Activated T-cell treated with anti-CD3 and anti-CD28 coated beads for 1 hour (primary cell): ENCODE measurements at places on chromosomes 5 and 9.

- no peak for DNase-seq
Observed at GRCh38 chr5:108516785-108517184, 134.9 kb upstream of the FBXL17 start.

- no peak for DNase-seq
Observed at GRCh38 chr9:18569941-18570630, 96.1 kb downstream of the ADAMTSL1 start.

DNA sequence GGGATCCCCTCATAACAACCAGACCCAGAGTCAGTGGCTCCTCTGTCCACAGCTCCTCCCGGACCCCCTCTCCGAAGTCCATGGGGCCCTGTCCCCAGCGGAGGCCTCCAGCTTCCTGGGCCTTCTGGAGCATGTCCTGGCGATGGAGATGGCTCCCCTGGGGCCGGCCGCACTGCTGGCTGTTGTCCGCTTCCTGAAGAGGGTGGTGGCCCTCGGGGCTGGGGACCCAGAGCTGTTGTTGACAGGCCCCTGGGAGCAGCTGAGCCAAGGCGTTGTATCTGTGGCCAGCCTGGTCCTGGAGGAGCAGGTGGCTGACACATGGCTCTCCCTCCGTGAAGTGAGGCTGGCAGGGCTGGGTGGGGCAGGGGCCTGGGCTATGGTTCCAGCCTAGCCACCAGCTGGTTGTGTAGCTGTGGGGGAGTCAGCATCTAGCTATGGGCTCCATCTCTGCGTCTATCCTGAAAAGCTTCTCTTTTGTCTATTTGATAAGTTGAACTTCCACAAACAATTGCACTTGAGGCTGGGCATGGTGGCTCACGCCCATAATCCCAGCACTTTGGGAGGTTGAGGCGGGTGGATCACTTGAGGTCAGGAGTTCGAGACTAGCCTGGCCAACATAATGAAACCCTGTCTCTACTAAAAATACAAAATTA, 4.7 kb downstream of the ADGRD2 start:
- DNase-seq: no peak

- DNase-seq: no peak
Observed at GRCh38 chr5:125115195-125115525, 368.7 kb upstream of the ZNF608 start.

- no peak for DNase-seq
Observed at GRCh38 chr5:102865510-102866236, 110.6 kb downstream of the PAM start.

GRCh38 chr5:132396589-132397031, 27.1 kb downstream of the SLC22A5 start:
- DNase-seq: no peak

GRCh38 chr5:58961631-58962280, 378.9 kb downstream of the RAB3C start:
- DNase-seq: no peak

DNA sequence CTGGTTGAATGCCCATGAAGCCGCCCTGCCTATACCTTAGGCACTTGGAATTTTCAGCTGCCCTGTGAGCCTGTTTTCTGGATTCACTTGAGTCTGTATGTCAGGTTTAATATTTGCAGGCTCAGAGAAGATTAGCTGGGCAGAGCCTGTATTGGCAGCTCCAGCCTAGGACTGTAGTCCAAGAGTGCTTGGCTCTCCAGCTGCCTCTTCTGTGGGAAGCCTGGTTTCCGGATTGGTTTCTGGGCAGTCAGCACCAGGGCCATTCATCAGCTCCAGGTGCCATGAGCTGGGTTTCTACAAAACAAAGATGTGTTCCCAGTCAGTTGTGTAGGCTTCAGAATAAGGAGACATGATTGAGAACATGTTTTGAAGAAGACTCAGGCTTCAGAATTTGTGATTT, 90.1 kb downstream of the ARHGAP26 start:
- no peak for DNase-seq

GRCh38 chr9:24614070-24614469, 68.4 kb upstream of the IZUMO3 start:
- DNase-seq: no peak

- DNase-seq: no peak
Observed at GRCh38 chr9:121996783-121997182, 96.3 kb downstream of the TTLL11 start.

DNA sequence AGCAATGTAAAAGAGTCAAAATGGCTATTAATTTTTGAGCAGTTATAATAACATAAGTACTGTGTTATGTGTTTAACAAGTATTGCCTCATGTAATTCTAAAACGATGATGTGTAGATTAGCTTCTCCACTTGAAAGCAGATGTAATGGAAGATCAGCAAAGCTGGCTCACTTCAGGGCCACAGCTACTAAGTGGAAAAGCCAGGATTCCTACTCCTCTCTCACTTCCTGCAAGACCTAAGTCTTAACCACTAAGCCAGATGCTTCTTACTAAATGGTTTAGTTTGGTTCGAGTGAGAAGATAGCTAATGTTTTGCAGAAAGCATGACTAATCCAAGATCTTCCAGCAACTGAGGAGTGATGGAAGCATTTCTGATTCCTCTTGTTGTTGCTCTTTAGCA, 15.7 kb upstream of the TNC start:
- DNase-seq: no peak

GRCh38 chr5:97545886-97546535, 363.0 kb upstream of the RIOK2 start:
- DNase-seq: no peak

DNA sequence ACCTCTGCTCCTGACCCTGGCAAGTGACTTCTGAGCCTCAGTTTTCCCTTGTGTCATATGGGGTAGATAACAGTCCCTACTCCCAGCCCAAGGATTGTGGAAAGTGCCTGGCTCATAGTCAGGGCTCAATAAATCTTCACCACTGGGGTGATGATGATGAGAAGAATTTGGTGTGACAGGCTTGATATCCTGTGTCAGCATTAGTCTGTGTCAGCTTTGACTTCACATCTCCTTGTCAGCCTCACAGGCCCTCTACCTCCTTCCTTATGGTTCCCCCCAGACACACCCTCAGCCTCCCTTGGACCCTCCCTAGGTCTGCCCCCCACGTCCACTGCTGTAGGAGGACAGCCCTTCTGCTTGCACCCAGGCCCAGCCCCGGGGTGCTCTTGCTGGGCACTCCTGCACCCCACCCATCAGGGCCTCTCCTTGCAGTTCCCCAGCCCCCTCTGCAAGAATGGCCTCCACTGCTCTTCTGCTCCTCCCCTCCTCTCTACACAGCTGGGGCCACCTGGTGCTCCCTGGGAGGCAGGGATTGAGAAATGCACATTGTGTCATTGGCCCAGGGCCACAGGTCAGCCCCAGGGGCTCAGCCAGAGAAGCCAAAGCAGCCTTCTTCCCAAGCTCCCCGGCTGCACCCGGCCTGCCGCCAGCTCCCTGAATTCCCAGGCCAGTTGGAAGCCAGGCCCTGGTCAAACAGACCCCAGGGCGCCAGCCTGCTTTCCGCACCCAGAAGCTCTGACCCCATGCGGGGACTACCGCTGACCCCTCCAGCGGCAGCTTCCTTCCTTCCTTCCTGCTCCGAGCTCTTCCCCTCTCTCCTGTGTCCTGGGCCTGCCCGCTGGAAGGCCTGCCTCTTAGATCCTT, 7.7 kb downstream of the FGFR4 start:
- no peak for DNase-seq

GRCh38 chr9:136361047-136361753, 2.3 kb downstream of the DNLZ start:
- DNase-seq: no peak

DNA sequence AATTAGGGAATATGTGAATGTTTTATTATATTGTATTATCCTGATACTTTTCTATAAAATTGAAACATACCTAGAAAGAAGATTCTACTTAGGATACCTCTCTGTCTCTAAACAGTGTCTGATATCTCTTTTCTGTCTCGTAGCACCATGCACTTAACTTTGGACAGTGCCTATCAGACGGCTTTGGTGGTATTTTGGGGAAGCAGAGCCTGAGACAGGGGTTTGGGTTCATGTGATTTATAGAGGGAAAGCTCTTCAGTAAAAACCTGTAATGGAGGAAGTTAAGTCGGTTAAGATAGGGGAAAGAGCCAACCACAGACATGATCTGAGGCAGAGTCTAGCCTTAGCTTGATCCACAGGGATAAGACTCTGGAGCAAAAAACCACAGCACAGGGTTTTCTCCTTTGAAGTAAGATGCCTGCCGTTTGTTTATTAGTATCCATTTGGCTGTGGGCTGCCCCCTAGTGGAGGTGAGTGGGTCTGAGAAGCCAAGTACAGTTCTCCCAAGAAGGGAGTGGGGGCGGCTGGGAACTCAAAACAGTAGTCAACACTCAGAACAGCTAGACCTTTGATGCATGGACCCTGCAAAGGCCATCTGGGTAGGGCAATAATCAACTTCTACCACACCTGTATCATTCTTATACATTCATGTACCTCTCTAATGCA, 141.2 kb upstream of the ASTN2 start:
- peak; percentile 9 for DNase-seq

DNA sequence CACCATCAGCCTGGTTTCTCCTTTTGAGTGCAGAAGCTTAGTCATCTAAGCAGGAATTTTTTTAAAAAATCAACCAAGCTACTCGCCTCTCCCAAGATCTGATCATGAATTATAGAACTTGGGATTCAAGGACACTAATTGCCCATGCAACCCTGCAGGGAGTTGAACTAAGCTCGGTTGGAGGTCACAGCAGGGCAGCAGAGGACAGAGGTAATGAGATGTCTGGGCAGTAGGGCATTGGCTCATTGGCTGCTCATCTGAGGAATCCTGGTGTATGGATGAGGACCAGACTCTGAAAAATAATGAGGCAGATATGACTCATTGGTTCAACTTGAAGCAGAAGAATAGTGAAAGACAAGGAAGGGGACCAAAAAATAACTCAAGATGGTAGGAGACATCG, 111.8 kb upstream of the TLE1 start:
- no peak for DNase-seq

DNA sequence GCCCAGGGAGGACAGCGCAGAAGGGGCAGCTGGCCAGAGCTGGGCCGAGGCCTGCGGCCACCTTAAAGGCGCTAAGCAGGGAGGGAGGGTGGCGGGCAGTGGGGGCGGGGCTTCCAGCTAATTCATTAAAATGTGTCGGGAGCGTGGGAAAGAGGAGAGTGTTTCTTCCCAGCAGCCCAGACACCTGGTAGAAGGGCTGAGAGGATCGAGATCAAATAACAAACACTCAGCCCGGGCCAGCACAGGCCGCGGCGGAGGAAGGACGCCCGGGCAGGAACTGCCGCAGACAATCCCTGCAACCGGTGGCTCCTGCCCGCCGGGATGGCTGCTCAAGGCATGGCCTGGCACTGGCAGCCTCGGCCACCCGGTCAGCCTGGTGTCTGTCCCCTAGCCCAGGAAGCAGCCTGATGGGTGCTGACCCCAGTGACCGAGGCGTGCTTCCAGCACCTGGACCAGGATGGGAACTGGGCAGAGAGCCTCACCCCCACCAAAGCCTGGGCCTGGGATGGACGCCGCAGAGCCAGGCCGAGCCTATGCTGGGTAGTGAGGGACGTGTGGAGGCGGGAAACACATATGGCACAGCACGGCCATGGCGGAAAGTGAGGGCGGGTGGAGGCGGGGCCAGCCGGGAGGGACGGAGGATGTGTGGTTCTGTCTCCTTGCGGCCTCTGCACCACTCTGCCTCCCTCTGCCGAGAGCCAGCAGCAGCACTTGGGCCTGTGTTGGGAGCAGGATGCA, 3.2 kb upstream of the NRARP start:
- peak; percentile 42 for DNase-seq

- no peak for DNase-seq
Observed at GRCh38 chr5:157481265-157481664, 21.3 kb downstream of the NIPAL4 start.

- no peak for DNase-seq
Observed at GRCh38 chr9:21688108-21689102, 114.0 kb upstream of the MTAP start.

GRCh38 chr9:92632641-92633040, 37.3 kb downstream of the IPPK start:
- DNase-seq: no peak

DNA sequence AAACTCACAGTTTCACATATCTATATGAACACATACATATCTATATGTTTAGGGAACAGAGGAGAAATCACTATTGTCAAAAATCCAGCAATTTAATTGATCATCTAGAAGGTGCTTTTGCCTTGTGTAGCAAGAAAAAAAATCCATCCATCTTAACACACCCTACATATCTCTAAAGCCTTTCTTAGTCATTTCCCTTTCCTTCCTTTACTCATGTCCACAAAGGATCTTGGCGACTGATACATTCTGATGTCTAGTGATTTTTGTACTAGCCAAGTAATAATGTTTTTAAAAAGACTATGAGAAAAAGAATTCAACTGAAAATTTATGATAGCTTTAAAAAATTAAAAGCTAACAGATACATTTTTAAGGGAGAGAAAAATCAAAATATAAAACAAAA, 22.5 kb downstream of the ZDHHC21 start:
- no peak for DNase-seq

DNA sequence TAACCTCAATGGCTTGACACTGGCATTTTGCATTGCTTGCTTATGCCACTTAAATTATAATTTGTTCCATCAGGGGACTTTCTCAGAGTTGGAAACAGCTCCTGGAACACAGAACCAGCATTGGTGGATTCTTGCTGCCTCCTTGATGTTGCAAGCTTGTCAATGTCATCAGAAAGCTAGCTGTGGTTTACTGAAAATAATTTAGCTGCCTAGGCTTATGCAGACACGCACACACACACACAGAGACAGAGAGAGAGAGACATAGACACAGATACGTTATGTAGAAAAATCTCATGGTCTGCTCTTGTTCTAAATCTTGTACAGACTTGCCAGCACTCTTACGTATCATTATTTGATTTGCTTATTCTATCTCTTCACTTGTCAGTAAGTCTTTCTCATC, 78.0 kb downstream of the HMHB1 start:
- no peak for DNase-seq

- DNase-seq: no peak
Observed at GRCh38 chr5:125142458-125142857, 396.0 kb upstream of the ZNF608 start.

GRCh38 chr5:95655575-95655974, 9.0 kb downstream of the RFESD start:
- no peak for DNase-seq

GRCh38 chr9:136789523-136789937, 1.6 kb upstream of the TMEM141 start:
- DNase-seq: no peak
